ENCODE measurements at places on chromosomes 11 and 22.
A peak's percentile ranks its signal among the peaks of the same experiment; 100 is the strongest.

DNA sequence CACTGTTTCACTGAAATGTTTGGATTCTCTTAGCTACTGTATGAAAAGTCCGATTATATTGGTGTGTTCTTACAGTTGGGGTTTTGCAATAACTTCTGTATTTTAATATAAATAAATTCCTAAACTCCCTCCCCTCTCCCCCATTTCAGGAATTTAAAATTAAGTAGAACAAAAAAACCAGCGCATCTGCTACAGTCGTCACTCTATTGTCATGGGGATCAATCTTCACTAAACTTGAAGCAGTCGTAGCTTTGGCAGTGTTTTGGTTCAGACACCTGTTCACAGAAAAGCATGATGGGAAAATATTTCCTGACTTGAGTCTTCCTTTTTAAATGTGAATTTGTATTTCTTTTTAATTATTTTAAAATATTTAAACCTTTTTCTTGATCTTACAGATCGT is 9.4 kb downstream of the PIWIL3 start:
- no peak for DNase-seq

DNA sequence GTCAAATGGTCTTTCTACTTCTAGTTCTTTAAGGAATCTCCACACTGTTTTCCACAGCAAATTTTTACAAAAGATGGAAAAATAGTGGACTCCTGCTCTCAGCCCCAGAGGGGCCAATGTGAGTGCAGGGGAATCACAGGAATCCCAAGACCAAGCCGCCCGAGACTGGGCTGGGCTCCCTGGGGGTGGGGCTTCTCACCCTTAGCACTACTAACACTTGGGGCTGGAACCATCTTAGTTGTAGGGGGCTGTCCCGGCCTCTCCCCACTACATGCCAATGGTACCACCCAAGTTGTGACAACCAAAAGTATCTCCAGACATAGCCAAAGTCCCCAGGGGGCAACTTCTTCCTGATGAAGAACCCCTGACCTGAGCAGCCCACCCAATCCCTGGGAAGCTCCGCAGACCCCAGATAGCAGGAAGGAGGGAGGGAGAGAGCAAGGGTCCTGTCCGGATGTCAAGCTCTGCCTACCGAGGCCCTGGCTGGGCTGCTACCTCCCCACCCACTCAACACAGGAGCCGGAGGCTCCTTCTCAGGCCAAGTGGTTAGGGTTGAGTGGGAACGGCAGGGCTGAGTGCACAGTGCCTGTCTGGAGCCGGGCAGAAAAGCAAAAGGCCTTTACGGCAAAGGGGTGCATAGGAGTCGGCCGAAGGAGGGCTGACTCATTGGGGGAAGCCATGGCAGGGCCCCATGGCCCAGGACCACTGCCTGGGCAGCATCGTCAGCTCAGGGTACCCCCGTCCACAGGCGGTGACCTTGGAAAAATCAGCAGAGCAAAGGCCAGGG is 122.5 kb upstream of the FGF3 start:
- no peak for DNase-seq

DNA sequence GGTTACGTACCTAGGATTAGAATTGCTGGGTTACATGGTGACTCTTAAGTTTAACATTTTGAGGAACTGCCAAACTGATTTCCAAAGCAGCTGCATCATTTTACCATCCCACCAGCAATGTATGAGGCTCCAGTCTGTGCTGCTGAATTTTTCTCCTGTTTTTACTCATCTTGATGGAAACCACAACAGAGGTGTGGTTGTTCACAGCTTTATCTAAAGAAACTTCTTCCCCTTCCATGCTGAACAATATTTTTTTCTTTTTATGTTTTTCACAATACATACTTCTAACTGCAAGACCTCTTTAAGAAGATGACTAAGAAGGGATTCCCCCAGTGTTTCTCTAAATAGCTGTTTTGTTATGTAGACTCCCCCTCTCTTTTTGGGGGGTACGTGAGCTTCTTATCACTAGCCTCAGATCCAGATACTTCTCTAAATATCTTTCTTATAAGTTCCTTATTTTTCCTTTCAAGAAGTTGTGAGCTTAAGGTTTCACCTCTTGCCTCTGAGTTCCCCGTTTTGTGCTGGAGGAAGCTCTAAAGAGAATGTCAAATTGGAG is 24.0 kb downstream of the TCP11L1 start:
- DNase-seq = peak; percentile 59

GRCh38 chr22:50581031-50581949 is 1.4 kb downstream of the CHKB start:
- DNase-seq = no peak

GRCh38 chr11:129143335-129143734 is 48.8 kb downstream of the ARHGAP32 start:
- DNase-seq = peak; percentile 99

- no peak for DNase-seq
Measured at GRCh38 chr11:11056749-11057471, 199.1 kb upstream of the ZBED5 start.

- no peak for DNase-seq
Measured at GRCh38 chr11:64359712-64360445, 917 bp downstream of the RPS6KA4 start.

- no peak for DNase-seq
Measured at GRCh38 chr11:40403321-40403720, 1056.1 kb downstream of the LRRC4C start.

GRCh38 chr22:25546751-25547150 is 17.7 kb upstream of the GRK3 start:
- DNase-seq = peak; percentile 17

GRCh38 chr11:87352759-87353707 is 315.3 kb downstream of the TMEM135 start:
- peak; percentile 88 for DNase-seq

- DNase-seq = no peak
Measured at GRCh38 chr11:131999955-132000354, 629.5 kb downstream of the NTM start.

DNA sequence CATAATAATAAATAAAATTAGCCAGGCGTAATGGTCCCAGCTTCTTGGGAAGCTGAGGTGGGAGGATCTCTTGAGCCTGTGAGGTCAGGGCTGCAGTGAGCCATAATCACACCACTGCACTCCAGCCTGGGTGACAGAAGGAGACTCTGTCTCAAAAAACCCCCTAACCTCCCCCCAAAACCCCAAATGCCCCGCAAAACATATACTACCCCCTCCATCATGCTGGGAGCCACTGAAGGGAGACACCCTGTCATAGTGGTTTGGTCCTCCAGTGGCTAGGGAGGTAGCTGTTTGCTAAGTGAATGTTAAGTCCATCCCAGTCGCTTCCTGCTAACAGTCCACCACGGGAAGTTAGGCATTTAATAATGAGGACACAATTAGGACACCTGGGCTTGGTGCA is 125.0 kb downstream of the ABTB2 start:
- DNase-seq = no peak

DNA sequence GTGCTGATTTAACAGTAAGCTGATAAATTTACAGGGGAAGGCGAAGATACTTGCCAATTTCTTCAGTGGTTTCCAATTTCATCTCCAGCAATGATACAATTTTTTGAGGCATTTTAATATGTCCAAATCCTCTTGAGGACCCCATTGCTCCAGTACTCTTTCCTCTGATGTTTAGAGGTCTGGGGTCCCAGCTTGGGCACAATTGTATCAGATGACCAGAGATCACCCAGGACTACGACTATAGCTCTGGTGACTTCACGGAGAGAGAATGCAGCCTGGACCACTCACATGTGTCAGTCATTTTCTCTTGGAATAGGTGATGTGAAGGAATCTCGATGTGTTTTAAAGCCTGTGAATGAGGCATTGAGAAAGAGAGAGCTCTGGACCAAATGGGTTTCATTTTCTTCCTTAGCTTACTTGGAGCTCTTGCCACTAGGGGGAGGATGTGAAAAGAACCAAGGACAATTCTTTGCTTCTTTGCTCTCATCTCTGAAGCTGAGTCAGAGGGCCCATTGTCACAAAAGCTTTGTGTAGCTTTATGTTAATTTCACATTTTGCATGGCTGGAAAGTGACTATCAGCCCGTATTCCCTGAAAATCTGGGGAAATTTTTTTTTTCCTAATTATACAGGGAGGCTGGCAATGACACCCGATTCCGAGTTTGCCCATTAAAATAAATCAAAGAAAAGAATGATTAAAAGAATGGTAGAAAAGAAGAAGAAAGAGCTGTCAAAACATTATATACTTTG is 6.7 kb upstream of the CCDC90B start:
- peak; percentile 73 for DNase-seq

DNA sequence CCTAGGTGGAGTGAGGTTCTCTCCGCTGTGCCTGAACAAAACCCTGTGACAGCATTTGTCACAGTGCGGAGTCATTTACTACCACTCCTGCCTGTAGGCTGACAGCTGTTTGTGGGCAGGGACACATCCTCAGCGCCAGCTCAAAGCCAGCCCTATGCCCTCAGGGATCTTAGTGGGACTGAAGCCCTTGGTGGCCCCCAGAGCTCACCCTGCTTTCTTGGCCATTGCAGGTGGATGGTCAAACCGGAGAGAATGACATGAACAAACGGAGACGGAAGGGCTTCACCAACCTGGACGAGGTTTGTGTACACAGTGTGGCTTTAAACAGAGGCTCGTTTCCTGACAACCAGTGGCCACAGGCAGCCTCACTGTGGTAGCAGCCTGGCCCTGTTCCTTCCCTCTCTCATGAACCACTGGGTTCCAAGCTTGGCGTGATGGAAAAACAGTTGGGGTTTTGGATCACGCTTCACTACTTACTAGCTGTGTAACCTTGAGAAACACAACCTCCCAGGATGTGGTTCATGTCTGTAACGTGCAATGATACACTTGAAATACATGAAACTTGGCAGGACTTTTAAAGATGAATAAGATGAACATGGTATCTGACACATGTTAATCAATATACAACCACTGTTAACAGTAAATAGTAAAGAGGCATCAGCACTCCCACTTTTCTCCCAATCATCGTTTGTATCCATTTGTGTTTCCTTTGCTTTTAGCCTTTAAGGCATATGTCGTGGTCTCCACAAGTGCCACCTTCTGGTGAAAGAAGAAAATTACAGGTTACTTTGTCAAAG is 125.8 kb downstream of the MICAL2 start:
- peak; percentile 78 for DNase-seq

GRCh38 chr11:28729339-28729738 is 621.2 kb downstream of the METTL15 start:
- no peak for DNase-seq

DNA sequence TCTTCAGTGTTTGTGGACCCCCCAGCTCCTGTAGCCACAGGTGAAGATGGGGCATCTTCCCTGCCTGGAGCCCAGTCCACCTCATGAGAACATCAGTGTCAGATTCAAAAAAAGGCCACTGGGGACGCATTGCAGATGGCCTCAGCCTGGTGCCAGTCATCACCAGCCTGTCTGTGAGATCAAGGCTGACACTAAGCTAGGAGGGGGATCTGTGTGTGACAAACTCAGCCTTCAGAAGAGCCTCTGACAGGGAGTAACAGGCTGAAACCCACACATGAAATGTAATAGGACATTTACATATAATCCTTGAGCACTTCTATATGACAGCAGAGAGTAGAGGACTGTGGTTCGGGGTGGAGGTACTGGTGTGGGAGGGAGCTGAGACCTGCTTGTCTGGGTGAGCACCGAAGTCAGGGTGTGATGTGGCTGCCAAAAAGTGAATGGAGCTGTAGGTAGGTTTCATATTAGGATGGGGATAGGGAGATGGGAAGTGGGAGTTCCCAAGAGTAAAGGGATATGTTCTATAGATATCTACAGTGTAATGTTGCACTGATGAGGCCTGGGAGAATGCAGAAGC is 20.5 kb upstream of the CCDC134 start:
- DNase-seq = no peak

DNA sequence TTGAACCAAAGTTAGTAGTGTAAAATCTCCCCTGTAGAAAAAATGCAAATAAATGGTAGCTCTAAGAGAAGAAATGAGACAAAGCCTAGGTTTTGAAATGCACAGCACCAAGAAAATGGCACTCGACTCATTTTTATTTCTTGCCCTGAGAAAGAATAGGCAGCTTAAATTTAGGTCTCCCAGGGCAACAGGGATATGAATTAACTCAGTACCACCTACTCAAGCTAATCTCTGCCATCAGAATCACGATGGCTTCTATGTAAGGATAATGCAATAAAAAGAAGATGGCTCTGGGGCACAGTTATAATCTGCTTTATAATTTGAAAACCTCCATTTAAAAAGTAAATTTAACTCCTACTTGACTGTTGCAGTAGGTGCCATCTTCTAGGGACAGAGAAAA is 1784.3 kb downstream of the LRRC4C start:
- DNase-seq = no peak

- DNase-seq = no peak
Measured at GRCh38 chr11:61728066-61728939, 24.1 kb upstream of the MYRF start.

GRCh38 chr11:127379686-127380085 is 379.1 kb upstream of the KIRREL3 start:
- no peak for DNase-seq

- peak; percentile 84 for DNase-seq
Measured at GRCh38 chr11:62444236-62444833, 25.5 kb downstream of the SCGB1A1 start.

DNA sequence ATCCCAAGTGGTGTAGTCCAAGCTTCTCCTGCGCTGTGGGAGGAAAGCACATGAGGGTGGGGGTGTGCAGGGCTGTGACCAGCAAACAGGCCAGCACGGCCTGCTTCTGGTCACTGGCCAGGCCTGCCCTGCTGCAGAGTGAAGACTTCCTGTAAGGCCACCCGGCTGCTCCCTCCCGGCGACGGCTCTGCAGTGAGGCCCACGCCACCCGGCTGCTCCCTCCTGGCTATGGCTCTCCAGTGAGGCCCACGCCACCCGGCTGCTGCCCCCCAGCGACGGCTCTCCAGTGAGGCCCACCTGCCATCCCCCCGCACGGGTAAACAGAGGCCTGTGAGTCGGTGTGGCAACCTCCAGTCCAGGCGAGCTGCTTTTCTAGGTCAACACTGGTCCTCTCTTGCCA is 31.4 kb upstream of the BRSK2 start:
- no peak for DNase-seq

DNA sequence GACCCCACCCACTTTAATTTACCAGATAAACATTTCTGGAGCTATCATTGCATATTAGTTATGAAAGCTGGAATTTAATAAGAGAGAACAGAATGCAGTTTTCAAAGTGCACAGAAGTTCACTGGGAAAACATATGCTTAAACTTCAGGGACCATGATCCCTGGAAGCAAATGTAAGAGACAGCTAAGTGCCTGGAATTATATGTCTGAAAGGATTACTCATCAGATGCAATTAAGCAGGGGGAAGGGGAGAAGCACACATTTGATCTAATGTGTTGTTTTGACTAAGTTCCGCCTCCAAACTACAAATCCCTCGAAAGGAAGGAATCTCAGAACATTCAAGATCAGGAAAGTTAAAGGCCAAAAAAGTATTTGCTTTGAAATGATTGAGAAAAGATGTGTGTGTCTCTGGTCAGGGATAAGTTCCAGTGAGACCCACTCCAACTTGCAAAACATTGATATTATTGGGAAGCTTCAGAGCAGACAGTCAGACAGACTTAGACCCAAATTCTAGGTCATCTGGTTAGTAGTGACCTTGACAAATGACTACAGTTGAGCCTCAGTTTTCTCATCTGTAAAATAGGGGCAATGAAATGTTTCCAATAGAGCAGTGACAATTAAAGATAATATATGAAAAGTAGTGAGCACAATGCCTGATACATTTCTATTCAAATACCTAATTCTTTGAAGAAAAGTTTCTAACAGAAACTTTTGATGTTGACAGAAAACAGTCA is 147.6 kb downstream of the ME3 start:
- peak; percentile 83 for DNase-seq

All from EH (cell line).